Umbilical cord (tissue), 2 donors: ENCODE measurements at places on chromosomes 2 and 18. TPM values are rescaled to one million over a fixed set of nuclear protein-coding genes. Genes with fewer than 3 reads are reported as not detected.

DNA sequence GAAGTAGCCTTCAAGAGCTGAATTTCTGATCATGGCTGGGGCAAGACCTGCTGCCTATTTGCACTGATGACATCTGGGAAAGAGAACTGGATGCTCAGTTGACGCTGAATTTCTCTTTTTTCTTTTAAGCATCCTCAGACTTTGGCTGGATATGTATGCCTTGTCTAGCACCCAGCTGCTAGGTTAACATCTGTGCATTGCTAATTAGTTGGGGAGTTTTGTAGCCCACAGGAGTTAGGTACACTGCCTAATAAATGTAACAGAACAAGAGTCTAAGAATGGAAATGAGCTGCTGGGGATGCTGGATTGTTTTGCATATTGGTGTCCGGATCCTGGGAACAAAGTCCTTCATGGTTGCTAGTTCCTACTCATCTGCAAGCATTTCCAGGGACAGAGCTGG, 40.9 kb upstream of the STPG4 start:
- DNase-seq: no peak

Gene SLC8A1
- total RNA-seq: 431 TPM

- peak; percentile 45 for DNase-seq
These were observed 3.5 kb upstream of the NAGK start for GRCh38 chr2:71064754-71065621.

Gene TRIM54
- 5.1 TPM for total RNA-seq

Gene L3MBTL4
- 14.9 TPM for total RNA-seq

Gene REG1B
- total RNA-seq: 1.4 TPM

DNA sequence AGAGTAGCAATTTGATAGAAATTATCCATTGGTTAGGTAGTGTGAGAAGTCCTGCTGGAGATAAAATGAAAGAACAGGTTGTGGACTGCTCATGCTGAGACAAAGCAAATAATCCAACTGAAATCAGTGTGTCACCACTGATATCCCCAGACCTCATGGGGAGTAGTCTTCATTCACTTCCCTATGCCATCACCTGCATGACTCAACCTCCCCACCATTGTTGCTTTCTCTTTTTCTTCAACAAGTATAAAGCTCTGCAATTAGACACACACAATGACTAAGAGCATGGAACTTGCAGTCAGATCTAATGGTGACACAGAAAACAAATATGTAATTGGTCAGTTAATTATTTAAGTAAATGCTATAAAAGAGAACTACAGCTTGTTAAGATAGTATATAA, 475.3 kb downstream of the RIT2 start:
- no peak for DNase-seq

GRCh38 chr2:224849264-224849663, 133.1 kb upstream of the CCDC195 start:
- DNase-seq: no peak
